ENCODE measurements at places on chromosomes 1 and 21. TPM values are rescaled to one million over a fixed set of nuclear protein-coding genes. Genes with fewer than 3 reads are reported as not detected.

DNA sequence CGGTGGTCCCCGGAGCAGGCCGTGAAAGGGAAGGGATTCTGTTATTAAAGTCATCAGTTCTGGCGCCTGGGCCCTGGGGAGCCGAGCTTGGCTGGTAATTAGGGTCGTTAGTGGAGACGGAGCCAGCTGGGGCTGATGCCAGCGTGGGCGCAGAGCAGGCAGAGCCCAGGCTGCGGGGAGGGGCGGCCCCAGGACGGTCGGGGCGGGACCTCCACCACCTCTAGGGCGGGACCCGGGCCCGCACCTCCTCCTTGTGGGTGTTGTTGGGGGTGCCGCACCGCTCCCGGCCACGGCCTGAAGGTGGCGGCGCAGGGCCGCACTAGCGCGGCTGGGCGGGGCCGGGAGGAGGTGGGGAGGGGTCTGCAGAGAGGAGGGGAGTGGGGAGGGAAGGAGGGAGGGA lies 470.6 kb downstream of the PTPRU start:
- DNase-seq: no peak
- no peaks in the 10 kb centered on the region for H3K4me1 ChIP-seq
- no peak overlapping the region for H3K4me3 ChIP-seq
- H3K36me3 ChIP-seq: no peaks in the 10 kb centered on the region
- H3K27ac ChIP-seq: no peak overlapping the region

- H3K36me3 ChIP-seq: no peaks in the 10 kb centered on the region
- no peaks in the 10 kb centered on the region for H3K4me1 ChIP-seq
- DNase-seq: no peak
- no peak overlapping the region for H3K27ac ChIP-seq
- no peaks in the 10 kb centered on the region for H3K27me3 ChIP-seq
These were observed 139.8 kb upstream of the ST6GALNAC5 start for GRCh38 chr1:76727520-76727919.

DNA sequence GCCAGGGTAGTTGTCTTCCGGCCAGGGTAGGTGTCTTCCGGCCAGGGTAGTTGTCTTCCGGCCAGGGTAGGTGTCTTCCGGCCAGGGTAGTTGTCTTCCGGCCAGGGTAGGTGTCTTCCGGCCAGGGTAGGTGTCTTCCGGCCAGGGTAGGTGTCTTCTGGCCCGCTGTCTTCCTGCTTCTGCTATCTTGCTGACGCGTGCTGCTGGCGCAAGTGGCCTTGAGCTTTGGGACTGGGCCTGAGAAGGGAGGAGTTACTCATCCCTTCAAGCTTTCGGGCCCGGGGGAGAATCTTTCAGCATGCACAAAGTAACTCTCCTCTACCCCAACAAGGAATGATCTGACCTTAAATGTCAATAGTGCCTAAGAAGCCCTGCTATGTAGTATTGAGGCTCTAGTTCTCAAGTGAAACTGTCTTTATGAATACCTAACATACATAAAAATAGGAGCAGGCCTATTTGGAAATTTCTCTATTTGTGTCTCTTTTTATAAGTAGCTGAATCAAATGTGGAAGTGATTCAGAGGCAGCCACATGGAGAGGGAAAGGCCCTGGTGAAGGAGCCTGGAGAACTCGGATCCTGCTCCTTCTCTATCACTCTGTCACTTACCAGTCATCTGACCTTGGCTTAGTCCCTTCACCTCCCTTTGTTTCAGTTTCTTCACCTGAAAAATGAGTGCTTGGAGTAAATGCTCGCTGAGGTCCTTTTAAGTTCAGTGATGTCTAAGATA lies 65.6 kb downstream of the RGL1 start:
- DNase-seq: no peak
- no peaks in the 10 kb centered on the region for H3K27me3 ChIP-seq
- H3K36me3 ChIP-seq: no peaks in the 10 kb centered on the region
- H3K27ac ChIP-seq: peak overlapping the region; percentile 29
- no peaks in the 10 kb centered on the region for H3K4me1 ChIP-seq
- no peak overlapping the region for H3K4me3 ChIP-seq

DNA sequence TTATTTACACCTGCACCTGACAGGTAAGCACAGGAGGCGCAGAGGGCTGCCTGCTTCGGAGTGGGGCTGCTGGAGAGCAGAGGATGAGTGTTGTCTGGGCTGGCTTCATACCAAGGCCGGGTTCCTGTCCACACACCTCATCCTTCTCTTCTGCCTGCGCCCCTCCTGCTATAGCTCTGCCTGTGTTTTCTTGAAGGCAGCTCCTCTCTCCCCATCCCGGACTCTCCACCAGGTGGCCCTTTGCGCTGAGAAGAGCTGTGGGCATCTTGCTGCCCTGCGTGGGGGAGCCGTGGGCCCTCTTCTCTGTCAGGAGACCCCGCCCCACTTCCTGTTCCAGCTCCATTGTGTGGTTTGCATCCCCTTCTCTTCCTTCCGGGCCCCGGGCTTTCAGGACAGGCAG lies 35.0 kb downstream of the ARHGEF10L start:
- no peaks in the 10 kb centered on the region for H3K36me3 ChIP-seq
- DNase-seq: no peak
- no peaks in the 10 kb centered on the region for H3K27me3 ChIP-seq

- H3K4me3 ChIP-seq: peak overlapping the region; percentile 77
- H3K36me3 ChIP-seq: no peaks in the 10 kb centered on the region
- peaks cover 9% of the 10 kb centered on the region for H3K4me1 ChIP-seq
- peak overlapping the region; percentile 36 for H3K27ac ChIP-seq
These were observed 51.2 kb upstream of the SYNC start for GRCh38 chr1:32753532-32754316.

DNA sequence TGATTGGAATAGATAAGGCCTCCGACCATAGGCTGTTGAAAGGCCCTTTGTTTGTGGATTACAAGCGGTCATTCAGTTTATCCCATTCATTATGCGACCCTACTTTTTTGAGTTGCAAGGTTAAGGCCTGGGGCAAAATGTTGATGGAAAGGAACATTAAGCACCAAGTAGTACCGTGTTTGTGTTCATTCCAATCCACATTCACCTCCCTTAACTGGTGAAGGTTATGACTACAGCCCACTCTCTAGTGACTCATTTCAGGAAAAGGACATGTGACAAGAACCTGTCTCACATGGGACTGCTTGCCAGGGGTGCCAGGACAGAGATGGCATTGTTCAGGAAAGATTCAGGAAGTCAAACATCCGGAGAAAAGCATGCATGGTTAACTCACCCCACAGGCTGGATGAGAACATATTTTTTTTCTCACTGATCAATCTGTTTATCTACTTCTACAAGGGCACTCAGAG lies 81.6 kb downstream of the CD58 start:
- H3K4me1 ChIP-seq: peaks cover 8% of the 10 kb centered on the region
- no peaks in the 10 kb centered on the region for H3K27me3 ChIP-seq
- no peak overlapping the region for H3K4me3 ChIP-seq
- no peaks in the 10 kb centered on the region for H3K36me3 ChIP-seq
- H3K27ac ChIP-seq: no peak overlapping the region
- DNase-seq: no peak

DNA sequence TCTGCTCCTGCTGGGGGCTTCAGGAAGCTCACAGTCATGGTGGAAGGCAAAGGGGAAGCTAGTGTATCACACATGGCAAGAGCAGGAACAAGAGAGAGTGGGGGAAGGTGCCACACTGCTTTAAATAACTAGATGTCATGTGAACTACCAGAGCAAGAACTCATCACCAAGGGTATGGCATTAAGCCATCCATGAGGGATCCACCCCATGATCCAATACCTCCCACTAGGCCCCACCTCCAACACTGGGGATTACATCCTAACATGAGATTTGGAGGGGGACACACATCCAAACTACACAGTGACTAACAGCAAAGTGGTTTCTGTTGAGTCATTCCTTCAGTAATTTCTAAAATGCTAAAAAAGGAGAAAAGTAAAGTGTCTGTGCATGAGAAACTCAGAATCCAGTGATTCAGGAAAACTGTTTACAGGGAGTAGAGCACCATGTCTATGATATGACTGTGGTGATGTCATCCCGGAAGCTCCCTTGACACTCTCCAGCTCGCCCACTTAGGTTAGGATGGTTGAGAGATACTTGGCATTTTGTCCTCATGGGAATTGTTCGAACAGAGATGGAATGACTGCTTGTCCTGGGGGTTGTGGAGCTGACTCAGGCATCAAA lies 50.3 kb downstream of the CHD1L start:
- DNase-seq: no peak
- no peak overlapping the region for H3K4me3 ChIP-seq
- no peaks in the 10 kb centered on the region for H3K27me3 ChIP-seq

GRCh38 chr1:64511044-64511443 lies 41.1 kb downstream of the CACHD1 start:
- H3K4me3 ChIP-seq: no peak overlapping the region
- DNase-seq: no peak
- H3K4me1 ChIP-seq: peaks cover 11% of the 10 kb centered on the region
- no peak overlapping the region for H3K27ac ChIP-seq

GPR3 gene
- not detected for total RNA-seq

NR5A2 gene
- 162 TPM for total RNA-seq

GRCh38 chr21:17532292-17532691 lies 19.4 kb downstream of the CXADR start:
- H3K27ac ChIP-seq: no peak overlapping the region
- H3K4me1 ChIP-seq: no peaks in the 10 kb centered on the region
- H3K36me3 ChIP-seq: no peaks in the 10 kb centered on the region
- DNase-seq: no peak

- no peak overlapping the region for H3K4me3 ChIP-seq
- peak overlapping the region; percentile 45 for H3K27ac ChIP-seq
- H3K27me3 ChIP-seq: no peaks in the 10 kb centered on the region
- no peaks in the 10 kb centered on the region for H3K4me1 ChIP-seq
- DNase-seq: no peak
These were observed 1.5 kb upstream of the S100B start for GRCh38 chr21:46606427-46606813.

DNA sequence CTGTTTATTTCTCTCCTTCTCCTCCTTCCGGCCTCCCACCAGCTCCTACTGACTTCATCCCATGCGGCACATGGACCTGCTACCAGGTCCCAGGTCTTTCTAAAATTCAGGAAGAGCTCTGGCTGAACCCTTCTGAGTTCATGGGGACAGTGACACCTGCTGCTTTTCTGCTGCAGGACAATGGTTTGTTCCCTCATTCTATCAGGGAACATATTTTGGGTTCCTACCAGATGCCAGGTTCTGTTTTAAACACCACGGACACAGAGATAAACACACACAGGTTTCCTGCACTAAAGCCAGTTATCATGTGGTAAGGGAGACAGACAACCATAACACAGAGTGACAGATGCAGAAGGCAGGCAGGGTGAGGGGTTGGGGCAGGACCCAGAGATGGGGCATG lies 114.0 kb upstream of the RAB4A start:
- no peak for DNase-seq
- no peaks in the 10 kb centered on the region for H3K27me3 ChIP-seq
- H3K27ac ChIP-seq: no peak overlapping the region
- H3K4me1 ChIP-seq: no peaks in the 10 kb centered on the region

ELF3 gene
- total RNA-seq: 611 TPM

- DNase-seq: peak; percentile 74
- H3K27ac ChIP-seq: peak overlapping the region; percentile 91
- H3K4me1 ChIP-seq: peaks cover 4% of the 10 kb centered on the region
- H3K36me3 ChIP-seq: no peaks in the 10 kb centered on the region
- peak overlapping the region; percentile 79 for H3K4me3 ChIP-seq
These were observed 51.9 kb upstream of the CD34 start for GRCh38 chr1:207962716-207963426.

DNA sequence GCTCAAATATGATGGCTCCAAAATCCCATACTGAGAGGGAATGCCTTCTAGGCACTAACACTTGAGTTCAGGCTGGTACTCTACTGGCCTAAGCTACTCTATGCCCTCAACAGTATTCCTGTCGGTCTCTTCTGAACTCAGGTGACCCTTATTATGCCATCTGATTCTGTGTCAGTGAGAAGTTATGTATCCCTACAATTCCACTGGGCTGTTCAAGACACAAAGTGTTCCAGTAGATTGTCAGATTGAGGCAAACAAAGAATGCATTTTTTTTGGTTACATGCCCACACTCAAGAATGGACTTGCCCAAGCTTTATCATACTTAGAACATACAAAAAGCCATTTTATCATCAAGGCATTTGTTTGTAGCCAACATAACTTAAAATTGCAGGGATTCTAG lies 553.8 kb upstream of the PRMT6 start:
- no peaks in the 10 kb centered on the region for H3K27me3 ChIP-seq
- no peak overlapping the region for H3K27ac ChIP-seq
- H3K4me1 ChIP-seq: no peaks in the 10 kb centered on the region
- no peak overlapping the region for H3K4me3 ChIP-seq
- no peak for DNase-seq
- H3K36me3 ChIP-seq: no peaks in the 10 kb centered on the region

RYR2 gene
- total RNA-seq: 0.53 TPM

All from Peyer's patch (tissue), 4 donors.